Natural killer cell treated with Interleukin-12 subunit alpha and Interleukin-12 subunit beta and Interleukin-15 and Interleukin-18, amount 100 ng/mL, for 72 hours (primary cell): ENCODE measurements at places on chromosomes 7 and 10.

DNA sequence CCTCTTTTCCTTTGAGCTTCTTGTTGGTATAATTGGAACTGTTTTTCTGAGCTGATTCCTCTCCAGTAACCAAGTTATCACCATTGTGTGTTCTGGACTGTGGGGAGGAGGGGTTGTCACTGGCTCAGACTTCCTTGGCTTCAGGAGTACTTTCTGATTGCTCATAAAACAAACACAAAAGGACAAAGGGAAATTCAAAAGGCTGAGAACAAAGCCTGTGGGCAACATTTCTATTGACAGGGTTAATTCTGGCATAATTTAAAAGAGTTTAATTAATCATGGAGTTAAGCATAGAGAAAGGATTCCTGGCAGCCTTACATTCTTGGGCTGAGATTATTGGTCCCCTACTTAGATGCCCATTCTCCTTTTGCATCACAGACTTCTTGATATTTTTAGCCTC, 222.9 kb upstream of the KMT2E start:
- no peak for DNase-seq

- DNase-seq = no peak
Observed at GRCh38 chr7:121505021-121505420, 108.9 kb upstream of the FAM3C start.

GRCh38 chr7:69732203-69732602, 133.9 kb downstream of the AUTS2 start:
- no peak for DNase-seq

DNA sequence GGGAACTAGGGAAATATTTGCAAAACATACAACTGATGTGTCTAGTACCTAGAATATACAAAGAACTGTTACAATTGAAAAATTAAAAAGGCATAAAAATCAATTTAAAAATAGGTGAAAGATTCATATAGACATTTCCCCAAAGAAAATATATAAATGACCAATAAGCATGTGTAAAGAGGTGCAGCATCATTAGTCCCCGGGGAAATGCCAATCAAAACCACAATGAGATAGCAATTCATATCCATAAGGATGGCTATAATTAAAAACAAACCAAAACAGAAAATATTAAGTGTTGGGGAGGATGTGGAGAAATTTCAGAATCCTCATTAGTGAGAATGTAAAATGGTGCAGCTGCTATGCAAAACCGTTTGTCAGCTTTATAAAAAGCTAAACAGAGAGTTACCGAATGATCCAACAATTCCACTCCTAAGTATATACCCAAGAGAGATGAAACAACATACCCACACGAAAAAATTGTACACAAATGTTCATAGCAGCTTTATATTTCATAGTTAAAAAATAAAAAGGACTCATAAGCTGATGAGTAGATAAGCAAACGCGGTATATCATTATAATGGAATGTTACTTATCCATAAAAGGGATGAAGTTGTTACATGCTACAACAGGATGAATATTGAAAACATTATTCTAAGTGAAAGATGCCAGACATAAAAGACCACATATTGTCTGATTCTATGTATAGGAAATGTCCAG, 210.1 kb upstream of the INHBA start:
- DNase-seq = no peak

GRCh38 chr10:72637398-72637857, 11.5 kb upstream of the MICU1 start:
- DNase-seq = no peak

- no peak for DNase-seq
Observed at GRCh38 chr10:31782701-31783100, 145.9 kb downstream of the ARHGAP12 start.

- peak; percentile 93 for DNase-seq
Observed at GRCh38 chr10:124791547-124792348, at the start of gene EEF1AKMT2. EEF1AKMT2 (minus strand) TSS chr10:124791887; CDS start chr10:124791833, 54 bp downstream.

DNA sequence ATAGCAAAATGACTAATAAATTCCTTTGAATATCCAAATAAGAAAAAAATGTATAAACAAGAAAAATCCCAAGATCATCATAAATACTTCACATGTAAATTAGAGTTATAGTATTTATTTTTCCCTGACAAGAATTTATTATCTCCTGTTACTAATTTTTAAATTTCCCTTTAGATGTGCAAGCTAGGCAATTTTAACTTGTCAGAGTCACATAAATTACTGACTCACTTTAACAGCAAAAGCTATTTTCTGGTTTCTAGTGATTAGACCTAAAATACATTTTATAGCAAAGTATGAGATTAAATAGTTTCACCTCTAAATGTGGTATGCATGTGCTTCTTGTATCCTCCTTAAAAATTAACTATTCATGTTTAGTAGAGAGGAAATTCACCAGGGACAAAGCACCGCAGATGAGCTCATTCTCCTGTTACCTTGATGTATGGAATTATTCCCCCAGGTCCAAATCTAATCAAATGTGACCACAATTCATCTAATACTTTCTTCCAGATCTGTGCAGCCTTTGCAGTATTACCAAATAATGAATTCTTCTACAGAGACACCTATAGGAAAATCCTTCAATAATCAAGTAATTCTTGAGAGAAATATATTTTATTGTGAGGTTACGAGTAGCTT, 621.2 kb downstream of the DNAJB9 start:
- DNase-seq = no peak

GRCh38 chr7:113945018-113945938, 26.5 kb upstream of the PPP1R3A start:
- no peak for DNase-seq

- DNase-seq = no peak
Observed at GRCh38 chr7:77386165-77386822, 29.9 kb downstream of the GSAP start.

- no peak for DNase-seq
Observed at GRCh38 chr7:81210137-81211064, 291.6 kb upstream of the SEMA3C start.

GRCh38 chr10:23158370-23158769, 33.7 kb upstream of the PTF1A start:
- DNase-seq = no peak

DNA sequence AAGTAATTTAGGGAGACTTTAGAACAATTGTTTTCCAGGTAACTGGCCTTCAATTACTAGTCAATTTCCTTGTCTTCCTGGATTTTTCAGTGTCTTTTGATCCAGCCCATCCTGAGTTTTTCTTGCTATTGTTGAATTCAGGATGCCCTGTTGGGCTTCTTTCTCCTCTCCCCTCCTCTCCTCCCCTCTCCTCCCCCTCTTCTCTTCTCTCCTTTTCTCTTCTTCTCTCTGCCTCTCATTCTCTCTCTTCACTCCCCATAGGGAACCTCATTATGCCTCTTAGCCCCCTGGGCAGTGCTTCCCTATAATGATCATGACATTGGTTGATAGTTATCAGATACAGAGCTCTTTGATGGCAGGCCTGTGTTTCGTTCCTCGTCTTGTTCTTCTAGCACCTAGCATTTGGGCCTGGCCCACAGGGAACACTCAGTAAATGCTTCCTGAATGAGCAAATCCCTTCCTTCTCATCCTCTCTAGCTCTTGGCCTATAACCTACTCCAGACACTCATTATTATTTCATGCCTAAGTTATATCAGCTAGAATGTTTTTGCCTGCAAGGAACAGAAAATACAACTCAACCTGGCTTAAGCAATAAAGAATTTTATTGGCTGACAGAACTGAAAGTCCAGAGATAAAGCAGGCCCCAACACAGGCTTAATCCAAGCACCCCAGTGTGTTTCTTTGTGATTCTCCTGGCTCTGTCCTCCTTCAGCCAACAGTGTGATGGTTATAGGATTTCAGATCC, 56.8 kb downstream of the CACNB2 start:
- no peak for DNase-seq

GRCh38 chr10:2874963-2875362, 192.4 kb upstream of the PFKP start:
- DNase-seq = no peak
